ENCODE measurements at places on chromosomes 6 and 20. TPM values are rescaled to one million over a fixed set of nuclear protein-coding genes. Genes with fewer than 3 reads are reported as not detected.

The WFDC5 gene
- total RNA-seq: not detected

The OR2H1 gene
- not detected for total RNA-seq

The POLR3F gene
- total RNA-seq: 15.3 TPM

The SLC17A9 gene
- total RNA-seq: 14.0 TPM

- H3K27me3 ChIP-seq: peaks cover 3% of the 10 kb centered on the region
- peaks cover 34% of the 10 kb centered on the region for H3K4me1 ChIP-seq
- peak overlapping the region; percentile 100 for H3K27ac ChIP-seq
Measured at GRCh38 chr20:32110173-32110704, 725 bp downstream of the TM9SF4 start.

DNA sequence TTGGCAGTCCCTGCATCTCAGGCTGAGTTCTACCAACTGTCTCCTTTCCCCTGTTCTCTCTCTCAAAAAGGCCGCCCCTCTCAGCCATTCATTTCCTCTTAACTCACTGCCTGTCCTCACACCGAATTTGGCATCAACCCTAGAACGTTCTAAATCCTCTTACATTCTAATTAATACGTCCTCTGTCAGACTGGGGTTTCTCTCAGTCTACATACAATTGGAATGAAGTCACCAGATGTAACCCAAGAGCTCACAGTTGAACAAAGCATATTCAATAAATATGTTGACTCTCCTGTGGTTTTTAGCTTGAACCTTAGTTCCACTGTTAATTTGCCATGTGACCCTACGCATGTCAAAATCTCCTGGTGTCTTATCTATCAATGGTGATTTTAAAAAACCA is 269.6 kb downstream of the CLIC5 start:
- peaks cover 5% of the 10 kb centered on the region for H3K27me3 ChIP-seq
- DNase-seq: no peak
- no peak overlapping the region for H3K27ac ChIP-seq
- no peak overlapping the region for H3K4me3 ChIP-seq
- peaks cover 2% of the 10 kb centered on the region for H3K36me3 ChIP-seq

GRCh38 chr6:15498640-15499039 is 164.2 kb downstream of the DTNBP1 start:
- H3K4me3 ChIP-seq: no peak overlapping the region
- no peak overlapping the region for H3K27ac ChIP-seq
- peaks cover 62% of the 10 kb centered on the region for H3K36me3 ChIP-seq
- H3K27me3 ChIP-seq: no peaks in the 10 kb centered on the region

- no peaks in the 10 kb centered on the region for H3K27me3 ChIP-seq
- H3K36me3 ChIP-seq: peaks cover 32% of the 10 kb centered on the region
- DNase-seq: no peak
Measured at GRCh38 chr6:44101832-44102231, 25.4 kb downstream of the MRPL14 start.

DNA sequence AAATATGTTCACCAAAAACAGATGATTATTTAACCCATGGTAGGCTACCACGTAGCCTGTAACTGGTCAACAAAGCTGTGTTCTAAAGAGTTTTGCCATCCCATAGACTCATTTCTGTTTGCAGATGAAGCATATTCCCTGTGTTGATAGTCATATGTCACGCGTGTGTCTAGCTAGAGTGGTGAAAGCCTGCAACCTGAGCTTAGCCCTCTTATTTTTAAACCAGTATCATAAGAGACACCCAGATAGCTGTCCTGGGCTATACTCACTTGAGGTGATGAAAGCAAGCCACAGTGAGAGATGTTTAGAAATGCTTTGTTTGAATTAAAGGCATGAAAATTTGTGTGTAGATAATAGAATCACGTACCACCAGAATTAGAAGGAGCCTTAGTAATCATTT is 307.8 kb downstream of the ZFAND3 start:
- peaks cover 25% of the 10 kb centered on the region for H3K4me1 ChIP-seq
- DNase-seq: no peak
- peaks cover 42% of the 10 kb centered on the region for H3K36me3 ChIP-seq
- no peaks in the 10 kb centered on the region for H3K27me3 ChIP-seq
- no peak overlapping the region for H3K27ac ChIP-seq

- H3K27ac ChIP-seq: no peak overlapping the region
- no peaks in the 10 kb centered on the region for H3K4me1 ChIP-seq
- DNase-seq: no peak
- no peaks in the 10 kb centered on the region for H3K36me3 ChIP-seq
Measured at GRCh38 chr20:4304601-4305000, 289.2 kb upstream of the RNF24 start.

- no peaks in the 10 kb centered on the region for H3K36me3 ChIP-seq
- no peak overlapping the region for H3K27ac ChIP-seq
- H3K27me3 ChIP-seq: peaks cover 4% of the 10 kb centered on the region
- no peak for DNase-seq
- peaks cover 43% of the 10 kb centered on the region for H3K4me1 ChIP-seq
- H3K4me3 ChIP-seq: no peak overlapping the region
Measured at GRCh38 chr6:108801366-108801765, 46.9 kb upstream of the ARMC2 start.

GRCh38 chr6:44892579-44892978 is 435.6 kb upstream of the RUNX2 start:
- H3K4me1 ChIP-seq: no peaks in the 10 kb centered on the region
- H3K27ac ChIP-seq: no peak overlapping the region
- H3K36me3 ChIP-seq: peaks cover 15% of the 10 kb centered on the region
- no peak for DNase-seq

DNA sequence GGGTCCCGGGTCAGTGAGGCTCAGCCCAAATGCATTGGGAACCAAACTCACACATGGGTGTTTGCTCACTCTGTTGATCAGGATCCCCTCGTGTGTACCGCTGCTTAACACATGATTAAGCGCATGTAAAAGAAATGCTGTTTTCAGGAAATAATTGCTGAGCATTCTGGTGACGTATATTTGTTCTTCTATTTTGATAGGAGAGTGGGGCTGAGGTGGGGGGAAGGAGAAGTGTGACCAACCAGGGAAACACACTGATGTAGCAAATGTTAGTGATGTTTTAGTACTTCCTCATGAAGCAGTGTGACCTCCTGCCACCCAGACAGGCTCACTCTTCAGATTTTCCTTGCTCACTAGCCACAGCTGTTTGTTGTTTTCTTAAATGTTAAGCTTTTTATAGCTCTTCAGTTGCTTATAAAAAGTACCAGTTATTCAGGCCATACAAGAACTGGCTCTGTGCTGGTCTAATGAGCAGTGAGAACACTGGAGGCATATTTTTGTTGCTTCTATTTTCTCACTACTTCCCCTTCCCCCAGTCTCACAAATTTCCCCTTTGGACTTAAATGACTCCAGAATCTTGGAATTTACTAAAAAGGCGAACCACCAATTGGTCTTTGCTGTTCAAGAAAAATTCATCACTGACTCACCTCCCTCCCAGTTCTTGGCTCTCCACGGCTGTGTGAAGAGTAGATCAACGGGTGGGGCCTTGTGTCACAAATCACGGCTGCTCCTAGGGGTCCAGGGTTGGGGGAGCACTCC is 79.2 kb upstream of the BACH2 start:
- H3K4me1 ChIP-seq: peaks cover 2% of the 10 kb centered on the region
- peak; percentile 54 for DNase-seq
- no peak overlapping the region for H3K27ac ChIP-seq
- H3K36me3 ChIP-seq: no peaks in the 10 kb centered on the region
- H3K27me3 ChIP-seq: no peaks in the 10 kb centered on the region

Data from activated CD4-positive, alpha-beta T cell treated with anti-CD3 and anti-CD28 coated beads, Interleukin-2, amount 10 ng/mL, durations not matched to agents 24 days and 14 days (primary cell).